Thyroid gland (tissue), 4 donors: ENCODE measurements at places on chromosomes 16 and 17.

DNA sequence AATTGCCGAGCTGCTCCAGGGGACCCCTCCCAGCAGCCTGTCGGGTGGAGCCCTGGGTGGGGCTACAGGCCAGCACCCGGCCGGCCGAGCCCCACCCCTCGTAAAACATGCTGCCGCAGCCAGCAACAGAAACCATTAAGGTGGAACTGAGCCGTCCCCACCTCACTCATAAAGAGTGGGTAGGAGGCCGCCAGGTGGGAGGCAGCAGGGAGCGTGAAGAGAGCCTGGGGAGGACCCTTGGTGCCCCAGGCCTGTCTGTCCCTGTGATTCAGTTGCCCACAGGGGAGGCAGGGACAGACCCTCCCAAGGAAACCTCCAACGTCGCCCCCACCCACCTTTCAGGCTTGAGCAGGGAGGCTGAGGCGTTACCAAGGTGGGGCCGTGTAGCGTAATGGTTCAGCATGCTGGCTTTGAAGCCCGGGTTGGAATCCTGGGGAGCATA is 8.4 kb downstream of the FOXN1 start:
- DNase-seq = peak; percentile 38

DNA sequence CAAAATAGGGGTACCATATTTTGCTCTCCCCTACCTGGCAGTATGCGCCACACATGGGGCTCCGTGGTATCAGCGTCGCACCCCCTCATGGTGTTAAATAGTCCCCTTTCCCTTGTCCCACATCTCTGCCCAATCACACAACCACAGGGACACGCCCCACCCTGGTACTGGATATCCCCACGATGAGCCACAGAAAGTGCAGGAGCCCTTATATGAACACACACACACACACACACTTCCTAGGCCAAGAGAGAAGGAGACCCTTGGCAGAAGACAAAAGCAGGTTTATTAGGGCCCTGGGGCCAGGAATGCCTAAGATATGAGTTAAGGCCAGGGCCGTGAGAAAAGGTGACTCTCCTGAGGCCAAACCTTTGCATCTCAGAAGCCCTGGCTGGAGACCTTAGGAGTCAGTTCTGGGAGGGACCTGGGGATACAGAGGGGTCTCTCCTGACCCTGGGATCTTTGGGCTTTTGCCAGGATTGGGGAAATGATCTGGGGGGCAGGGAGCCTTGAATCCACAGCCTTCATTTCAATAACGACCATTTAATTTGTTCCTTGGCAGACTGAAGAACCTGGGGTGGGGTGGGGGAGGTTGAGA is 11.6 kb downstream of the COPZ2 start:
- DNase-seq = no peak

GRCh38 chr16:80084614-80085013 is 456.2 kb upstream of the DYNLRB2 start:
- peak; percentile 56 for DNase-seq

DNA sequence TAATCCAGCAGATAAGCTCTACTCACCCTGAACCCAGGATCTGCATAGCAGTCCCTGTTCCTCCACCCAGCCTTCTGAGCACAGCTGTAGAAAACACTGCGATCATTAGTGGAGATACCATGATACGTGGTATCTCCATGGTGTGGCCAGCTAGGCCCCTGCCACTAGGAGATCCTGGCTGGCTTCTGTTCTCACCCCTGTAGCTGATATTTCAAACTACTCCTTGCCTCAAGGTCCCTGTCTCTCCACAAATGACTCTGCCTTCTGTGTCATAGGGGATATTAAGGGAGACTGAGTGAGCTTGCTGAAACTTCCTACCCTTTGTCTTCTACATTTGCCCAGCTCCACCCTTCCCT is 44.3 kb downstream of the ERN1 start:
- DNase-seq = no peak

GRCh38 chr16:48999044-48999443 is 282.6 kb downstream of the CBLN1 start:
- no peak for DNase-seq
